ENCODE measurements at places on chromosomes 7 and 10.

DNA sequence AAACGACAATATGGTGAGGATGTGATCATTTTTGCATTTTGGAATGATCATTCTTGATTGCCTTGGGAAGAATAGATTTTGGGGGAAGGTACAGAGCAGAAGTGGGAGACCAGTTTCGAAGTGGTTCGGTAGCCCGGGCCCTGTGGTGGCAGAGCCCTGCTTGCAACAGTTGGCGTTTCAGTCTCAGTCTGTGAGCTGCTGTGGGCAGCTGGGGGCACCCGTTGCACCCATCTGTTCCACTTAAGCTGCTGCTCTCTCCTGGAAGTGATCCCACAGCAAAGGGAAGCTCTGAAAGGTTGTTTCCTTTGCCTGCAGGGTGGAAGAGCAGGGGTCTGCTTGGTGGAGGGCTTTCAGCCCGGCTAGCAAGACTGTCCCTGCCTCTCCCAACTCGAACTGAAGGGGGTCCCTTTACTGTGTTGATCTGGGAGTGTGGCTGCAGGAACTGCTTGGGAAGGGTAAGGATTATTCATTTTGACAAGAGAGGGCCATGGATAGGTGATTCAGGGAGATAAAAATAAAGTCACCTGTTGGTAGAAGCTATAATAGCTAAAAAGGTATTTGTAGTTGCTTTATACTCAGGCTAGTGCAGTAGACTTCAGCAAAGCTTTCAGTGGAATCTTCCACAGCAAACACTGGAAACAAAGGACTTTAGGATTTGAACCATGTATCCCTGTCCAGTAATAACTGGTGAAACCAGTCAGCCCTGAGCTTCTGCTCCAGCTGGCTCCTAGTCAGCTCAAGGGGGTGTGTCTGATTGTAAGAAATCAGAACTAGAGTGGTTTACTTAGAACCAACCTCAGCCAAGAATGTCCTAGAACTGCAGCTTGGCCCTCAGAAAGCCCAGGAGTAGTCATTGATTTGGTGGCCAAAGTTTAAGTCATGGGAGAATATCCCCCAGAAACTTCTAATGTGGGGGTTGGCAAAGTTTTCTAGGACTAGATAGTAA, 53.1 kb upstream of the PDCD4 start:
- DNase-seq, result no peak

DNA sequence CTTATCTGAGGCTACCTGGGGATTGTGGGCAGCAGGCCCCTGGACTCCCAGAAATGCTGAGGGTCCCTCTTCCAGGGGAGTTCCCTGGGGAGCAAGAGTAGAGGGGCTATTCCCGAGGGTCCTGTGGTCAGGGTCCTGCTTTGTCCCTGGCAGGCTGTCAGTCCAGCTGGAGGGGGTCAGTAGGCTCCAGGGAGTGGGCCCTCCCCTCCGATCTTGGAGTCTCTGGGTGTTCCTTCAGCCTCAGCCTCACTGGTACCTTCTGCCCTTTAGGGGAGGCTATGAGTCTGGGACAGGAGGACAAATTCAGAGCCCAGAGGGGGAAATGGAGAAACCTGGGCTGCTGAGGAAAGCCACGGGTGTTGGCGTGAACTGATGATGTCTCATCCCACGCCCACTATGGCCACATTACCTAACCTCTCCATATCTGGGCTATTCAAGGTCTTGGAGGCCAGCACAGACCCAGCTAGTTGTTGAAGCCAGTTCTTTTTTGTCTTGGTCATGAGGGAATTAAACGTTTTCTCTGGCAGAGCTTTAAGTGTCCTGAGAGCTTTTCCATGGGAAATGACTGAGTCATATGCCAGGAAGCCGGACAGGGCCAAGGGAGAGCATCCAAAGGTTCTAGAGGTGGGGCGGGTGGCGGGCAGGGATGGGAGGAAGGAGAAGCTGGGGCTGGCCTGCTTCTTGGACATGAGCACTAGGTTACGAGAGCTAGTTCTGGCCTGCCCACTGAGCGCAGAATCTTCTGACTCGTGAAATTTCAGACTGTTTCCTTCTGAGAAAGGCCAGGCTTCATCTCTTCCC, 6.2 kb downstream of the CALHM2 start:
- DNase-seq, result no peak

DNA sequence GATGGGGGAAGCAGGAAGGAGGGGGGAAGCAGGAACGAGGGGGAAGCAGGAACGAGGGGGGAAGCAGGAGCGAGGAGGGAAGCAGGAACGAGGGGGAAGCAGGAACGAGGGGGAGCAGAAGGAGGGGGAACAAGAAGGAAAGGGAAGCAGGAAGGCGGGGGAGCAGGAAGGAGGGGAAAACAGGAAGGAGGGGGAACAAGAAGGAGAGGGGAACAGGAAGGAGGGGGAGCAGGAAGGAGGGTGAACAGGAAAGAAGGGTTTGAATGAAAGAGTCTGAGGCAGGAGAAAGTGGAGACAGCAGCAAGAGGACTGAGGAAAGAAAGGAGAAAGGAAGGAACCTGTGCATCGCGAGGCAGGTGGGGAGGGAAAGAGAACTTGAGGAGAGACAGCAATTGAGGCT, 256.6 kb downstream of the PTEN start:
- DNase-seq, result no peak

DNA sequence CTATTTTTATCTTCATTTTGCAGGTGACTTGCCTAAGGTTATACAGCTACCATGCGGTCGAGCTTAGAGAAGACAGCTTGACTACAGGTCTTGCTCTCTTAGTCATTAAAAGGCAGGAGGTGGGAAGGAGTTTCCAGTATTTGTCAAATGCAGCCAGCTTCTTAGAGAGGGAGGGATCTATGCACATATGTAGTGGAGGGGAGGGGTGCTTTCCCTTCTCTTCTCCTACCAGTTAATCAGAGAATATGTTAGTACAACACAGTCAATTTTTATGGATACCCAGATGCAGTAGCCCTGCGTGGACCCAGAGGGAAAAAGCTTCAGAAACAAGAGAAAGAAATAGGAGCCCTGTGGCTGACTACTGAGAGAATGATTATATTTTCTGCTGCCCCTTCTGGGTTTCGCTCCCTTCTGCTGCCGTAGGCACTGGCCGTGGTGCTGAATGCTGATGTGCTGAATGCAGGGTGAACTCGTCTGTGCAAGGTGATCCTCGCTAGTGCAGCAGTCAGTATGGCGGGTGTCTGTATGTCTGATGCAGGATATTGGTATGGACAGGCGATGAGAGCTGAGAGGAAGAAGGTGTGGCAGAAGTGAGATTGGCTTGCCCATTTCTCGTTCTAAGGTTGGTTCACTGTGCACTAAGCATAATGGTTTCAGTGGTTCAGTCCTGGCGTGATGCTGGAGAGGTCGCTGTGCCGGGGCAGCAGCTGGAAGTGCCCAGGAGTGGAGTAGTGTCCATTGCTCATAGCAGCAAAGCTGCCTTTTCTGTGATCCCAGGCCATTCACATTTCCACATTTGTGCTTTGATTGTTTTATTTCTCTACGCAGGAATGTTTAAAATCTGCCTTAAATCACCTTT, 189.2 kb upstream of the PODXL start:
- no peak for DNase-seq

DNA sequence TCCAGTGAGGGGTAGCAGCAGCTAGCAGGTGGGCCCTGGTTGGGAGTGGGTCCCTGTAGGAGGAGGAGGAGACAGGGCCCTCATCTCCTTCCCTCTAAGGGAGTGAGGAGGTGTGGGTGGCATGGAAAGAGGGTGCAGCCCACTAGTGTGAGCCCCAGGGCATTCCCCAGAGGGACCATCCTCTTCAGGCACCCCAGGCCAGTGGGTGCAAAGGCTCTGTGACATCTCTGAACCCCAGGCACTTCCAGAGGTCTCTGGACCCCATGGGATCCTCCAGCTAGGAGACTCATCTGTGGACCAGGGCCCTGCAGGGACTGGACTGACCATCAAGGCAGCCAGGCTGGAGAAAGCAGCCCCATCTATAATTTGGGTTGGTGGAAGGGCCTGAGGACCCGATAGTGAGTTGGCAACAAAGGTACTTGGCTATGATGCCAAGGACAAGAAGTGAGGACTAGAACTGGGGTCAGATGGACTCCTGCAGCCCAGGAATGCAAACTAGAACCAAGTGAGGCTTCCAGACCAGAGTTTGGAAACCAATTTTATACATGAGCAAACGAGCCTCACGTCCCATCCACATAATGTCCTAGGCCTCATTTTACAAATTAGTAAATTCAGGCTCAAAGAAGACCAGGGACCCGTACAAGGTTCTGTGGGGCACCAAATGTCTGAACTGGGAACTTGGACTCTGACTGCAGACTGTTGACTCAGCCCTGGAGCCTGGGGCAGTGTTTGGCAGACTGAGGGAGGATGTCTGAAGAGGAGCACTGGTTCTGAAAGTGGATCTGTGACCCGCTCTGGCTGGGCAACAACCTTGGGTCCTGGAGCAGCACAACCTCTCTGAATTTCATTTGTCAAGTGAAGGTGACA, 1.4 kb upstream of the VSTM4 start:
- DNase-seq, result no peak

- no peak for DNase-seq
Observed at GRCh38 chr10:68330852-68331454, 911 bp upstream of the HNRNPH3 start.

GRCh38 chr7:41096917-41097316, 606.0 kb downstream of the INHBA start:
- DNase-seq, result no peak

DNA sequence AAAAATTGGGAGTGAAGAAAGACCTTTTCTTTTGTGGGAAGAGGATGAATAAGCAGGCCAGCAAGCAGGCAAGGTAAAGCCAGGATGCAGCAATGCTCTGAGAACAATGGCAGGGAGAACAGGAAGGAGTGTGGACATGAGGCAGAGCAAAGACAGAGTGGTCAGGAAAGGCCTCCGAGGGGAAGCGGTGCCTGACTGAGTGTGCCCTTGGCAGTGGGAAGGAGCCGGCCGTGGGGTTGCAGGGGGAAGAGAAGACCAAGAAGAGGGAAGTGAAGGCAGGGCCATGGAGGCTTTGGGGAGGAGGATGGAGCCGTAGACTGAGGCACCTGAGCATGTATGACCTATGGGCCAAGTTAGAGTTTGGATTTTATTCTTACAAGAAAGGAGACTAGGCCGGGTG, 21.9 kb upstream of the ZNF212 start:
- no peak for DNase-seq

DNA sequence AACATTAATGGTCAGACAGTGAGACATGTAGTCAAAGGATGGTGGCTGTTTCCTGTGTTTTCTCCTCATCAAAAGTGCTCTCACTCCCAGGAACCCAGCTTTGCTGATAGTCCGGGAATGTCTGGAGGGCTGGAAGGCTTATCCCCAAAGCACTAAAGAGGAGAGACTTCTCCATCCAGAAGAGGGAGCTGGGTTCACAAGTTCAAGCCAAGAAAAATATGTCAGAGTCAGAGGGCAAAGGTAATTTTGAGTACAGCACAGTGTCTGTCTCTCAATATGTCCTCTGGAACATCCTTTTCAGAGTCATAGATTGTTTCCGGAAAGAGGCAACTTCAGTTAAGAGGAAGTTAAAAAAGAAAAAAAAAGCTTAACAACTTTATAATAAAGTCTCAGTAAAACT, 281.5 kb upstream of the PHYHIPL start:
- DNase-seq, result no peak

GRCh38 chr7:32479574-32480200, 10.5 kb downstream of the LSM5 start:
- no peak for DNase-seq
